Pulmonary artery endothelial cell (primary cell): ENCODE measurements at places on chromosomes 3 and 15. TPM values are rescaled to one million over a fixed set of nuclear protein-coding genes. Genes with fewer than 3 reads are reported as not detected.

DNA sequence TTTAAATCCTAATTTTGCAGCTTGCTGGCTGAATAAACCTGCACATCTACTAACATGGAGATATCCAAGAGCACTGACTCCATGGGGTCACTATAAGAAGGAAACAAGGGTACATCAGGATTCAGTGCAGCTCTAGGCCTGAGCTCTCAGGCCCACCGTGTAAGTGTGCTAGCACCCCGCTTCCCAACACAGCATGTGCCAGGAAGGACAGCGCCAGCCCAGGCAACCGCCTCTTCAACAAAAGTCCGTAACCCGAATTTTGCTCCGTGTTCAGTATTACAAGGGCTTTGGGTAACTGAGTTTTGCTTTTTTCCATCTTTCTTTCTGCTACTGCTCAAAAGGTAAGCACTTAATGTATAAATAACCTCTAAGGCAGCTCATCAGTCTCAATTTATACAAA, 89.8 kb downstream of the LRIG1 start:
- DNase-seq = no peak

- no peak for DNase-seq
These were observed 188.1 kb upstream of the CHRM5 start for GRCh38 chr15:33780011-33780768.

- no peak for DNase-seq
These were observed 11.3 kb upstream of the XRN1 start for GRCh38 chr3:142459096-142459495.

- DNase-seq = no peak
These were observed 25.4 kb downstream of the HES1 start for GRCh38 chr3:194161131-194162045.

- DNase-seq = no peak
These were observed 34.0 kb upstream of the LEKR1 start for GRCh38 chr3:156792114-156792513.

CCDC80 gene
- total RNA-seq = 20.5 and 30.5 TPM in 2 replicates
